ENCODE measurements at places on chromosomes 1 and 21.

DNA sequence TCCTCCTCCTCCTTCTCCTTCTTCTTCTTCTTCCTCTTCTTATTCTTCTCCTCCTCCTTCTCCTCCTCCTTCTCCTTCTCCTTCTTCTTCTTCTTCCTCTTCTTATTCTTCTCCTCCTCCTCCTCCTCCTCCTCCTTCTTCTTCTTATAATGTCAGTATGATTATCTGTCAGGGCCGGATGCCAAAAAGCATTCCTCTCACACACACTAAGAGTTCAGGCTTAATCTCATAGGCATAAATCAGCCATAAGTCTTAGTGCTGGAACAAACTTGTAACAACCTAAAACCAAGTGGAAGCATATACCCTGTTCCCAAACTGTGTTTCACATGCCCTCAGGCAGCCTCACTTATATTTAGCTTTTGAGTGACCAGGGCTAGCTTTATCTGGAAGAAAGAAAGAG is 240.3 kb downstream of the LMX1A start:
- peak; percentile 5 for DNase-seq

- no peak for DNase-seq
These were observed 51.8 kb downstream of the SETD4 start for GRCh38 chr21:36008505-36008904.

DNA sequence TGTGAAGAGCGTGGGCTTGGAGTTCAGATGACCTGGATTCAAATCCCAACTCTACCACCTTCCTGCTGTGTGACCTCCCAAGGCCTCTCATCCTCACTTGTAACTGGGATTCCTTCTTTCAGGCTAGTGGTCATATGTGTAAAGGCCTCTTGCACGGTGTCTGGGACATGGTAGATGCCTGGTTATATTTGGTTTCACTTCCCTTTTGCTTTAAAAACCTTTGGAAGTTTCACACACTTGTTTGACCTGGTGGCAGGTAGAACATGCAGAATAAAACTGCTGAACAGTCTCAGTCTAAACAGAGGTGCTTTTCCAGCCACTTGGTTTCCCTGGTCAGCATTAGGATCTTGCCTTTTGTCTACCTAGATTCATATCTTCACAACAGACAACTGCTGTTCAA is 37.0 kb upstream of the RCAN3 start:
- no peak for DNase-seq

DNA sequence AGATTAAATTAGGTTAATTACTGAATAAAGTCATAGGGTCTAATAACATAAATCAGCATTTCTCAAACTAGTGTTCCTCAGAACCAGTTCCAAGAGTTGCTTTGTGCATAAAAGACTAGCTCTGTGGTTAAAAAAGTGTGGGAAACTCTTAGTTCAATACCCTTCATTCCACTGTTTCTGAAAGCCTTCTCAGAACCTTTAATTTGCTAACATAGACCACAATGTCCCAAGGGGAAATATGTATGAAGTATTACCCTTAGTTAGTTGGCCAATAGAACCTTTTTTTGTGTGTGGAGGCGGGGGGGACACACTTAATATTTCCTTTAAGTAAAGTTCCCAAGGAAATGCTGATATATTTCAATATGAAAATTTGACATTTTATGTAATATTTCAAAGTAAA is 20.4 kb downstream of the ODF2L start:
- DNase-seq = no peak

DNA sequence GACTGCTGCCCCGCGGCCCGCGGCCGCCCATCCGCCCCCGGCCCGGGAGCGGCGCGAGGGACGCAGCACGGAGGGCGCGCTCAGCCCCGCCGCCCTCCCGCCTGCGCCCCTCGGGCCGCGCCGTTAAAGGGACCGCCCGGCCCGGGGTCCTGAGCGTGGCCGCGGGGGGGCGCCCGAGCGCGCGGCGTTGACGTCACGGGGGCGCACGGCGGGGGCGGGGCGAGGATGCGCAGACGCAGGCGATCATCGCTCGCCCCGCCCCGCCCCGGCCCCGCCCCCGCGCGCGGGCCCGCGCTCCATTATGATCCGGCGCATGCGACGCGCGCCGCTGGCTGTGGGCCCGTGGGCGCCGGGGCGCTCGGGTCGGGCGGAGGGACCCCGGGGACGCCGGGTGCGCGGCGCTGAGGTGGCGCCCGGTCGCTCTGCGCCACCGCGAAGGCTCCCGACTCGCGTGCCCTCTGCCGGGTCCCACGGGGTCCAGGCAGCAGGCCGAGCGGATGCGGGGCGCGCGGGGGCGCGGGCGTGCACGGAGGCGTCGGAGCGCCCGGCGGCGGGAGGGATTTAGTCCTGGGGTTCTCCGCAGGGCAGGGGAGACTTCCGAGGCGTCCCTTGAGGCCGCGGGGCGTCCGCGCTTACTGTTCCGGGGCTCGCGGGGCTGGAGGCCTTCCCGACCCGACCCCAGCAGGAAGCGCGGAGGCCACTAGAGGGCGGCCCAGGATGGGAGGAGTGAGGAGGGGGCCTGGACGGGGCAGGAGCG is at the start of gene DVL1:
TSS of gene DVL1 (minus strand) at position 163 of the 757 bp plus-strand sequence. CDS start 353 bp downstream, outside the sequence.
- peak; percentile 60 for DNase-seq

GRCh38 chr1:2778220-2778592 is 23.3 kb downstream of the TTC34 start:
- no peak for DNase-seq

GRCh38 chr1:83065952-83066727 is 932.8 kb downstream of the TTLL7 start:
- DNase-seq = no peak

DNA sequence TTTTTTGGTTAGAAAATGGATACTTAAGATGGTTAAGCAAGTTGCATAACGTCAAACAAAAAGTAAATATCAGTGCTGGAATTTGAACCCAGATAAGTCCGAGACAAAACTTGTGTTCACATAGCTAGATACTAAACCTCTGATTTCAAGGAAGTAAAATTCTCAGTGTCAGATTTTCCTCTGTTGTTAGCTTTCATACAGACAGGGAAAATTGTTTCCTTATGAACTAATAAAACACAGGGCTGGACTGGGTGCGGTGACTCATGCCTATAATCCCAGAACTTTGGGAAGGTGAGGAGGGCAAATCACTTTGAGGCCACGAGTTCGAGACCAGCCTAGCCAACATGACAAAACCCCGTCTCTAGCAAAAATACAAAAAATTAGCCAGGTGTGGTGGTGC is 51.3 kb downstream of the PCNX2 start:
- DNase-seq = peak; percentile 43

DNA sequence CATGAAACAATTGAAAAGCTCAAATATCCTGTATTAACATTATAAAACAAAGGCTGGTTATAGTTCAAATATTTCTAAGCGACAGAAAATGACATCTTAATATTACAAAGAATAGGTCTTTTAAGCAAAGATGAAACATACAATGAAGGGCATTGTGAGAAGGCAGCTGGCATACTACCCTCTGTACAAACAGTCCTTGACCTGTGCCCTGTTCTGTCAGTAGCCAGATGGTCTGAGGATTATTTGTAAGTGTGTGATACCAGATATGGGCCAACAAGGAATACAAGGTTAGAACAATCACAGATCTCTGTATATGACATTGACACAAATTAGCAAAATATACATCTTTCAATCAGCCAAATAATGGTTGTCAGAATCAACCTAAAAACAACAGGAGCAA is 1350.4 kb downstream of the AMY1C start:
- DNase-seq = no peak

GRCh38 chr1:247216261-247216660 is 39.6 kb upstream of the VN1R5 start:
- DNase-seq = no peak

- peak; percentile 86 for DNase-seq
These were observed 140.2 kb upstream of the FGGY start for GRCh38 chr1:59156526-59157199.

DNA sequence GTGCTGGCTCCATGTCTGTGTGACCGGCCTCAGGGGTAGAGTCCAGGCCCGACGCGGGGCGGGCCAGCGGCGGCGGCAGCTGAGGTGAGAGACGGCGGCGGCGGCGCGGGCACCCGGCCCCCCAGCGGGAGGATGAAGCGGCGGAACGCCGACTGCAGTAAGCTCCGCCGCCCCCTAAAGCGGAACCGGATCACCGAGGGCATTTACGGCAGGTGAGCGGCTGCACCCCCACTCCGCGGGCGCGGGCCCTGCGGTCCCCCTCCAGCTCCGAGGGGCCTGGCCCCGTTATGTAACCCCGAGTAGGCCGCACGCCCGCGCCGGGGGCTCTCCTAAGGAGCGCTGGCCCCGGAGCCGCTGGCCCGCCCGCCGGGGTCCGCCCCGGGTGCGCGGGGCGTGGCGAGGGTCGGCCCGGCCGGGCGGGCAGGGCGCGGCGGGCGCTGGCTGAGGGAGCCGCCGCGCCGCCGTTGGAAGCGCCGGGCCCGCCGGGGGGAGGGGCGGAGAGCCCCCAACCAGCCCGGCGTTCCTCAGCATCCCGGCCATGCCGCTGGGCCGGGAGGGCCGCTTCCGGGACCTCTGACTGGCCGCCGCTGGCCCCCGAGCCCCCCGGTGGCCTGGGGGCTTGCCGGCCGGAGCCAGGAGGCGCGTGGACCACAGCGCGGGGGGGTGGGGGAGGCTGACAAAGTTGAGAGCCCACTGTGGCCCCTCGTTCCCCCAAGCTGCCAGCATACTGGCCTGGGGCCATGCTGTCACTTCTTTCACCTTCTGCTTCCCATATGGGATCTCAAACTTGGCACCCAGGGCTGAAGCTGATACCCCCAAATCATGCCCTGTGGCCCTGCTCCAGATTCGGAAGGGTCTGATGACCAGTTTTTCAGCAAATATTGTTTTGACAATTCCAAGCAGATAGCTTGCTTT is 527 bp downstream of the MACO1 start:
- no peak for DNase-seq

DNA sequence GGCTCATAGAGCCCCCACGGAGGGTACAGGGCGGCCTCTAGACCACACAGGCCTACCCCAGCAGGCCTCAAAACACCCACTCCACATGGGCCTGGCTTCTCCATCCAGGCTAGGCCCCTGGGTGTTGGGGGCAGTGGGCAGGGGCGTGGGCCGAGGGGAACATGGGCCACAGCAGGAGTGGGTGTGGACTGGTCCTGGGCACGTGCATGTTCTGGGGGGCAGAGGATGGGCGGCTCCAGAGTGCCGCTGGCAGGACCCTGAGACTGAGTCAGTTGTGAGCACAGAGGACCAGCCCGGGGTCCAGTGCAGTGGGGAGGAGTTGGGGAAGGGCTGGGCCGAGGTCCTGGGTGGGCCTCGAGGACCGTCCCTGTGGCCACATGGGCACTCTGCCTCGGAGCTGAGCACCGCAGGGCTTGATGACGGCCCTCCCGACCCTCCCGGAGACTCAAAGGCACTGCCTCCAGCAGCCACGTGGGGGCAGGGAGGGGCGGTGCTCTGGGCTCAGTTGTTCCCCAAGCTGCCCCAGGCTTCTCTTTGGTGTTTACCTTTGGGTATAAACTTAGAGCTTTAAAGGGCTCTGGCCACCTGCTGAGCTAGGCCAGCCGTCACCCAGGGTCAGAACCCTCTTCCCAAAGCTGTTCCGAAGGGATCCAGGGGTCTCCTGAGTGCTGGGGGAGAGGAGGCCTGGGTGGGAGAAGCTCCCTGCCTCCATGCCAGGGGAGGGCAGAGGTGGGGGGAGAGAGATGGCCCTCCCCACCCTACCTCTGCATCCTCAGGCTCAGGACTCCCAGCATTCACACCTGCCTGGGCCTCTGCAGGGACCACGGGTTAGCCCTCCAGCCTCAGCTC is 79.9 kb downstream of the MORN1 start:
- peak; percentile 66 for DNase-seq

- peak; percentile 56 for DNase-seq
These were observed 5.7 kb downstream of the TPM3 start for GRCh38 chr1:154186177-154186576.

- DNase-seq = no peak
These were observed 2.9 kb downstream of the S100A12 start for GRCh38 chr1:153372571-153372970.

GRCh38 chr1:53279296-53280200 is 41.2 kb upstream of the MAGOH start:
- no peak for DNase-seq

- peak; percentile 67 for DNase-seq
These were observed 47.8 kb upstream of the SRSF10 start for GRCh38 chr1:24027838-24028468.

GRCh38 chr1:33319949-33320618 is 814 bp downstream of the A3GALT2 start:
- no peak for DNase-seq

- DNase-seq = no peak
These were observed 54.2 kb downstream of the ITSN1 start for GRCh38 chr21:33696465-33696864.

DNA sequence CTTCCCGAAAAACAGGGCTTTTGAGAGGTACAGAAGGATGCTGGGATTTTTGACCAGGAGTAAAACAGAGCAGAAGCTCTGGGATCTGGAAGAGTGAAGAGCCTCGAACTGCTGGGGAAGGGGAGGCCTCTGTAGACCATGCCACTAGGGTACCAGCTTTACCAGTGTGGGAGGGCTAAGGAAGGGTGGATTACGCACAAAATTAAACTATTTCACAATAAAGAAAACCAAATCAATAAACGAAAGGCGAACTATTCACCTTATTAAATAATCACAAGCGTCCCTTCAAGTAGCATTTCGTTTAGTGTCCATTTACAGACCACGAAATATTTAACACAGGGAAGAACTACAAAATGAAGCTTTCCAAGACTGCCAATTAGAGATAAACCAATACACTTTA is 723 bp downstream of the CZIB start:
- no peak for DNase-seq

- DNase-seq = no peak
These were observed 628 bp upstream of the PLEKHM2 start for GRCh38 chr1:15683345-15684039.

DNA sequence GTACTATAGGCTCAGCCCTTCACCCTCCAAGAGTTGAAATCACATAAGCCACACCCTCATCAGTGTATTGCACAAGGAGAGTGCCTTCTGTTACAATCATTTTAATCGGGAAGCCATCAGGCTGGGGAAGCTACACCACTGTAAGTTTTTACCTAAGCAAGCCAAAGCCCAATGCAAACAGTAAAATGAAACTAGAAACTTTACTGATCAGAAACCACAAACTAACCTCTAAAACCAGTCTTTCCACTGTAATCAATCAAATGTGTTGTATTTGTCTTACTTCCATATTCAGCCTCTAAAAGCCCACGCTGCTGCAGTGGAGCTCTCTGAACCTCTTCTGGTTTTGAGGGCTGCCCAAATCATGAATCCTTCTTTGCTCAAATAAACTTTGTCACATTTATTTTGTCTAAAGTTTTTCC is 26.2 kb downstream of the CAPN8 start:
- DNase-seq = no peak

DNA sequence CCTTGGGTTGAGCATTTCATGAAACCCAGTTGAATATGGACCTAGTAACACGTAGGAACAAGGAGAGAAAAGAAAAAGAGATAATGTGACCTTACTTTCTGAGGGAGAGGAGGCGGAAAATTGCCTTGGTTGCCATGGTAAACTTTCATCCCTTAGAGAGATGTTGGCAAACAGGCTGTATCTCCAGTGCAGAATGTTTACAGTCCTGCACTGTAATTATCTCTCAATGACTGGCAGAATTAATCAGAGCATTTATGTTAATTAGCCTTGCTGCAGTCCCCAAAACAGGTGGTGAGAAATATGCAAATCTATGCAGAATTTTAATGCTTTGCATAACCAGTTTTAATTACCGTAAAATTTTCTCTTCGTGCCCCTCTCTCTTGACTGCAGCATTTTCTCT is 147.3 kb downstream of the CD247 start:
- DNase-seq = no peak

GRCh38 chr1:22277662-22278061 is 134.8 kb upstream of the WNT4 start:
- no peak for DNase-seq

- DNase-seq = no peak
These were observed 321.3 kb upstream of the VAMP3 start for GRCh38 chr1:7449750-7450149.

- DNase-seq = no peak
These were observed 22.0 kb upstream of the PRDM15 start for GRCh38 chr21:41901099-41901498.

- no peak for DNase-seq
These were observed 81.6 kb upstream of the ACTL8 start for GRCh38 chr1:17673329-17674072.

Measured in M059J (cell line).